ENCODE measurements at places on chromosomes 7 and 10.

DNA sequence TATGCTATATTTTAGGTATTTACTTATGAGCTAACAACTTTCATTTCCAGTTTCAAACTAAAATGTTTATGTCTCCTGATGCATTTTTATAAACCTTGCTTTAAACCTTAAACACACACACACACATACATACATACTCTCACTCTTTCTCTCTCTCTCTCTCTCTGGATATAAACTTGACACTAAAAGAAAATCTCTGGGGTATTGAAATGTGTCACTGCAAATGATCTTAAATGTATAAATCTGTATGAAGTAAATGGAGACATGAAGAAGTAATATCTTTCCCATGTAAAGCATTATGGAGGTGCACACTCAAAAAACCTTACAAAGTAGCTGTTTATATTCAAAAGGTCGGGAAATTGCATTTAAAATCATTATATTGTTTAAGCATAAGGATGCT lies 37.0 kb downstream of the RELN start:
- no peak for DNase-seq

DNA sequence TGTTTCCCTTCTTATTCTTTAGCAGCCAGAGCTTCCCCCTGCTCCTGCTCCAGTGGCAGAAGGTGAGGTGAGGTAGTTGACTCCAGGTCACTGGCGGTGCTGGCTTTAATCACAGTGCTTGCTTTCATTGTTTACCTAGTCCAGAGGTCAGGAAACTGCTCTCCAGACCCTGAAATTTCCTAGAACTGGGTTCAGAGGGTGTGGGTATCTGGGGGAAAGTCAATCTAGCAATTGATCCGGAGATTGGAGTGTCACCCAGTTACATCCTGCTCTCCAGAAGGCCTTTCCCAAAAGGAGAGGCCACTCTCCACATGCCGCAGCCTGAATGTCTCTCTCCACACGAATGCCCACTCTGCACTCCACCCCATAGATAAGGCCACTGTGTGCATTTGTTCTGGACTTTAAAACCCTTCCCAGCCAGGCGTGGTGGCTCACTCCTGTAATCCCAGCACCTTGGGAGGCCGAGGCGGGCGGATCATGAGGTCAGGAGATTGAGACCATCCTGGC lies 2.1 kb upstream of the MBL2 start:
- DNase-seq: no peak

- DNase-seq: no peak
These were observed 16.9 kb downstream of the SVIL start for GRCh38 chr10:29617880-29618340.

DNA sequence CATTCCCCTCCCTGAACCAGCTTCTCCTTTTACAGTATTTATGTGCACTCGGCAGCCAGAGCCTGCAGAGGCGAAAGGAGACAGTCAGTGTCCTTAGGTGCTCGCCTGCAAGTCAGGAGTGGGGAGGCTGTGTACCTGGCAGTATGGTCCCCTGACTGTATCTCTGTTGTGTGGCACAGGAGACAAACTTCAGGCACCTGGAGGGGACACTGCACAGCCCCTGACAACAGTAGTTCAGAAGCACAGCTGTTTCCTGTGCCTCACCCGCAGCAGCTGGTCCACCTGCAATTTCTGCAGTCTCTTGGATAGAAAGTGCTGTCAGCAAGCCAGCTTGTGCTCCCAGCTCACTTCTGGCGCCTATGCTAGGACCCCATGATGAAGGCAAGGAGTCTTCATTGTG lies 73.4 kb upstream of the LAMB4 start:
- peak; percentile 6 for DNase-seq

- no peak for DNase-seq
These were observed 116.5 kb downstream of the GATA3 start for GRCh38 chr10:8171008-8171407.

DNA sequence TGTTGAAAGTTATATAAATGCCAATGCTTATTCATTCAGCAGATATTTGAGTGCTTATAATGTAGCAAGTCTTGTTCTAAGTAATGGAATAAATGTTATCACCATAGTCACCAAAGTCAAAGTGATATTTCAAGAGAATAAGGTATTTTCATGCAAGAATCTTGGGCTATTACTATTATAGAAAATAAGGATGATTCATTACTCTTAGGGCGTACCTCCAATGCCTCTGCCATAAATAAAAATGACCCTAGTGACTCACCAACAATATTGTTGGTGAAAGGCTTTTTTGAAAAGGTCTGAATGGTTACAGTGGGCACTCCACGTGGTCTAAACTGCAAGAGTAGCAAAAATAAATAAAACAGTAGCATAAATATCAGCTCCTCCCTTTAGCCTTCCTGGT lies 68.4 kb downstream of the RALA start:
- no peak for DNase-seq

DNA sequence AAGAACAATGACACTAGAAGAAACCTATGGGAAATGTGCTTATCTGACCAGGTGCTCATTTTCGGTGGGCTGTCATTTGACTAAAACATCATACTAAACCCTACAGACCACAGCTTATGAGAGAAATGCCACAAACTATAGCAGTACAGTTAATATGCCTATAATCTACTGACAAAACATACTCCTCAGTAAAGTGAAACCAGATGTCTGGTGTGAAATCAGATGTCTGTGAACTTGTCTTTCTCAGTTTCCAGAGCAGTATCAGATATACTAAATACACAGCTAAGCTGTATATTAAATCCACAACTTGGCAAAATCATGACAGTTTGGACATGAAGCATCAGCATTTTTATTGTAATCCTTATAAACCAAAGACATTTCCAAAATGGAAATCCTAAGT lies 3.3 kb downstream of the IMMP2L start:
- DNase-seq: peak; percentile 14

- DNase-seq: no peak
These were observed 236.2 kb downstream of the SKIDA1 start for GRCh38 chr10:21289271-21289670.

- no peak for DNase-seq
These were observed 27.0 kb downstream of the ZNF786 start for GRCh38 chr7:149063476-149063875.

- DNase-seq: no peak
These were observed 37.0 kb upstream of the CNNM1 start for GRCh38 chr10:99292159-99292558.

DNA sequence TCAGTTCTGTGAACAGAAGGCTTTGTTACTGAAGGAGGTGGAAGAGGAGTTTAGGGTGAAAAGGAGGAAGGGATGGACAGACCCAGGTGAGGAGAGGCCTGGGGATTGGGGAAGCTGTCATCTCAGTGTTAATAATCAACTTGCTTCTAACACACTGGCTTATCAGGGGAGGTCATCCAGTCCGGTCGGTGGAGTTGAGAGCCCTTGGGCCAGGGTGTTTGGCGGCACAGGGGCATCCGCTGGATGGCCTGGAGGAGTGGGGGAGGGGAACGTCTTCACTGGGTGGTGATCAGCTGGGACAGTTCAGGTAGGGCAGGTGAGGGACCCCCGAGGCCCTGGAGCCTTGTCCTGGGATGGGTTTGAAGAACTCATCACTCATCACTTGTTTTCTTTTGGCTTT lies 33.9 kb downstream of the SHH start:
- no peak for DNase-seq

DNA sequence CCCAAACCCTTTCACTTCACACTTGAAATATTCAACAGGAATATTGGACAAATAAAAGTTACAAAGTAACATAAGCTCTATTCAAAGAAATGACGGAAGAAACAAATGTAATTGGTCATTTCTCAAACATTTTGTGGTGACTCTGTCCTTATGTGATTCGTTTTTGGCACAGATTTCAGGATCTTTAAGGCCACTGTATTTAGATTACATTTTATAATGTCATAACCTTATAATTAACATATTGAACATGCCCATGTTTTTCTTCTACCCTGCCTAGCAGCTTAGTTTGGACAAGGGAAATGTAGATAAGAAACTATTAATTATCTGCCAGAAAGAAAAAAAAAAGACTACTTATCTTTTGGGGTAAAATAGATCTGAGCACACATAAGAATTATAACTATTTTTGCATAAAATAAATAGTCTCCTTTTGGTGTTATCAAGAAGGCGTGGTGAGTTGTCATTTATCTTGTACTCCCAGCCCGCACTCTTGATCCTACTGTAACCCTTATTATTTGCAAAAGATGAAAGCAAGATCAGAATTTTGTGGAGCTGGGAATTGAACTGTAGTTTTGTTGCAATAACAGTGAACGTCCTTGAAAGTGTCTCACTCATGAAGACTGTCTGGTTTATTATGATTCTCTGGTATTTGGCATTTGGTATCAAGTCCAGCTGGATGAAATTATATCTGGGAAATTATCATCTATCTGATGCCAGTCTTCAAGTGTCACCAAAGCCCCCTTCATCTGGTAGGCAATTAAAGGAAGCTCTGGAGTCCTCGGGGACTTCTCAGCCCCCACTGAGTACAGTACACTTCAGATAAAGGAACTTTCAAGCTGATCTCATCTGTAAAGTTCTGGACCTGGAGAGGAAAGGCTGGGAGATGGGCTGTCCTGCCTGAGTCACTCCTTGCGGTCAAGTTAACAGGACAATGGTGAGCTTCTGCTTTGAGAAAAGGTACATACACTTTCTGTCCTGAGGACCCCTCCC lies 175.7 kb upstream of the INHBA start:
- DNase-seq: no peak

DNA sequence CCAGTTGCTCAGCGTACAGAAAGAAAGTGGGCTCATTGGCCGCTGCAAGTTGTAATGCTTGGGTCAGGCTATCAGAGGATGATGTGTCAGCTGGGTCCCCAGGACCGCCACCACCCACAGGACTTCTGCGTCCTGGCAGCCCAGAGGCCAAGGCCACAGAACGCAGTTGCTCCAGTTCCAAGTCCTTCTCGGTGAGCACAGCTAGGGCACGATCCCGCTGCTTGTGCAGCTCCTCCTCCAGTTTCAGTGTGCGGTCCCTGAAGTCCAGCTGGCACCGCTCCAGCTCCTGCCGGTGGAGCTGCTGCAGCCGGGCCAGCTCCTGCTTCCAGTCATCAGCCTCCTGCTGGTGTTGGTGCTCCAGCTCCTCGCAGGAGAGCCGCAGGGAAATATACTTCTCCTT lies 3.0 kb downstream of the GCC1 start:
- DNase-seq: peak; percentile 33

DNA sequence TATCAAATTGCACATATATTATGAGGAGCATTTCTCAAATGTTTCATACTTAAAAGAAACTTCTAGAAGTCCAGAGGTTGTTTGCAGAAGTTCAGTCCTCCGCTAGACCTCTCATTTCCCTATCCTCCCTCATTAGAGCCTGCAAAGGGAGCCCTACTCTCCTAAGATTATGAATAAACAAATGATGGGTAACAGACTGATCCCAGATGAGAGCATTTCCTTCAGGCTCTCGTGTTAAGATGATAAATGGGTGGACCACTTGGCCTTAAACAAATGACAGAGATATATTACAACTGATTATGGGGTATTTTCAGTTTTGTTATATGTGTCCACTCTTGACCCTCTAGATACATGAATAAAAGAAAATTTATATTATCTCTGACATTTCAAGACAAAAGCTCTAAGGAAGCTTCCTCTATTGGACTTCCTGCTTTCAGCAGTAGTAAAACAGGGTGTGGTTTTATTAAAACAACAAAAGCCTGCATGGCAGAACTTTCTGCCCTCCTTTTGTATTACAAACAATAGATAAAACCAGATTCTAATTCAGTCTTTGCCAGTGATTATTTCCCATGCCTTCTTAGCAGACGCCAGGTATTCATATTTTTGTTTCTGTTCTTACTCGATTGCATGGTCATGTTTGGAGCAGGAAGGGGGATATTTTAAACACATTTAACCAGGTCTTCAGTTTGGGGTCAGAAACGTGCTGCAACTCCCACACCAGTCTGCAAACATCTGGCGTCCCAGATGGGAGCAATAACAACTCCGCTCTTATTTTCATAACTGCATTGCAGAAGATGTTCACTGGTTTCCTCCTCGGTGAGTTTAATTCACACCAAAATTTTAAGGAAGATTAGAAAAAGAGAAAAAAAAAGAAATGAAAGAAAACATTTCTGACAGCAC lies 52.4 kb upstream of the FAM204A start:
- DNase-seq: no peak

DNA sequence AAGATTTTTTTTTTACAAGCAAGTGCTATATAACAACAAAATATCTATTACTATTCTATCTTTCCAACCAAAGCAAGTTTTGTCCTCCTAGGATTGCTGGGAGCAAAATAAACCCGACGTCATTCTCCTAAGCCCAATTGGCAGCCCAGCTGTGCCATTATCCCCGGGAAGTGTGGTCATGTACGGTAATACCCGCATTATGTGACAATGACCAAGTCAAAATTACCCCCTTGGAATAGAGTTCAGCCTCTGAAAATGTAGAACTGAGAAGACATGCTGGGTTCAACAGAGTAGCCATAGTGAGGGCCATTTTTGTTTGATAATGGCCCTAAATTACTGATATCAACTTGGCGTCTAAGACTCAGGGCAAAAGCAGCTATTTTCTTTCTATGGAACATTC lies 215.5 kb downstream of the LRRTM3 start:
- no peak for DNase-seq

- no peak for DNase-seq
These were observed 193.4 kb upstream of the LRRN3 start for GRCh38 chr7:110897538-110897937.

DNA sequence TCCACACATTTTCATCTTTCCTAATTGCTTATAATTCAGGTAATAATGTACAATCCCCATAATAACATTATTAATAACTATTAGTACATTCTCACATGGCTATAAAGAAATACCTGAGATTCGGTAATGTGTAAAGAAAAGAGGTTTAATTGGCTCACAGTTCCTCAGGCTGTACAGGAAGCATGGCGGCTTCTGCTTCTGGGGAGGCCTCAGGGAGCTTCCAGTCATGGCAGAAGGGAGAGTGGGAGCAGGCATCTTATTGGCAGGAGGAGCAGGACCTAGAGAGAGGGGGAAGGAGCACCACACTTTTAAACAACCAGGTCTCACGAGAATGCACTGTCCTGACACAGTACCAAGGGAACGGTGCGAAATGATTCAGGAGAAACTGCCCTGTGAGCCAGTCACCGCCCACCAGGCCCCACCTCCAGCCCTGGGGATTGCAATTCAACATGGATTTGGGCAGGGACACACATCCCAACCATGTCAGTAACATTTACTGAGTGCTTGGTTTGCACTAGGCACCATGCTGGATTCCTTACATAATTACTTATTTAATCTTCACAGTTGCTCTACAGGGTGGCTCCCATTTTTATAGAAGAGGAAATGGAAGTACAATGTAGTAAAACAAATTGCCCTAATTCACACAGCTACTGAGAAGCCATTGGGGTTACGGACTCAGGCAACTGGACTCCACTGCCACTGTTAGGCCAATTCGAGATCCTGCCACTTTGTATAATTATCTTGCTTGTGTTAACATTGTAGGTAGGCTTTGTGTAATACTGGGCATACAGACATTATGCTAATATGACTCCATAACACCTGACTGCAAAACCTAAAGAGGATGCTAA lies 8.7 kb upstream of the ESYT2 start:
- no peak for DNase-seq

- DNase-seq: no peak
These were observed 593.8 kb upstream of the ANKRD30A start for GRCh38 chr10:36531621-36532020.

- no peak for DNase-seq
These were observed 47.7 kb downstream of the TBXAS1 start for GRCh38 chr7:139876622-139877283.

GRCh38 chr10:1074748-1075308 lies 18.6 kb downstream of the WDR37 start:
- DNase-seq: peak; percentile 60

- DNase-seq: no peak
These were observed 19.7 kb downstream of the BHLHA15 start for GRCh38 chr7:98230746-98231471.

GRCh38 chr7:154744256-154744860 lies 258.6 kb downstream of the PAXIP1 start:
- DNase-seq: peak; percentile 44

- no peak for DNase-seq
These were observed 92.0 kb downstream of the TCF7L2 start for GRCh38 chr10:113041841-113042750.
